ENCODE measurements at places on chromosomes 3 and 15.

- no peak for DNase-seq
These were observed 6.3 kb downstream of the TM4SF18 start for GRCh38 chr3:149327156-149327555.

DNA sequence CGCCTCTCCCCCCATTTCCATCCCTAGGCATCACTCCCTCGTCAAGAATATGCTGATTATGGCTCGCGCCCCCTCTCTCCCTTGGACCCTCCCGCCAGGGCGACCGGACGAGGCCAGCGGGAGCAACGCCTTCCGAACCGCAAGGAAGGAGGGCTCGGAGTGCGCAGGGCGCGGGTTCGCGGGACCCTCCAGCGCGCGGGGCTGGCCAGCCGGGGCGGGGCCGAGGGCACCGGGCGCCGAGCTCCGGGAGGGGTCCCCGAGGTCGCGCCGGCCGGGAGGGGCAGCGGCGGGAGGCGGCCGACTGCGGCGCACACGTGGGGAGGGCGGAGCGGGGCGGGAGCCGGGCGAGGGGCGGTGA is 483 bp downstream of the EHD4 start:
- DNase-seq: no peak

GRCh38 chr15:65211482-65211982 is 259 bp upstream of the CILP start:
- no peak for DNase-seq

DNA sequence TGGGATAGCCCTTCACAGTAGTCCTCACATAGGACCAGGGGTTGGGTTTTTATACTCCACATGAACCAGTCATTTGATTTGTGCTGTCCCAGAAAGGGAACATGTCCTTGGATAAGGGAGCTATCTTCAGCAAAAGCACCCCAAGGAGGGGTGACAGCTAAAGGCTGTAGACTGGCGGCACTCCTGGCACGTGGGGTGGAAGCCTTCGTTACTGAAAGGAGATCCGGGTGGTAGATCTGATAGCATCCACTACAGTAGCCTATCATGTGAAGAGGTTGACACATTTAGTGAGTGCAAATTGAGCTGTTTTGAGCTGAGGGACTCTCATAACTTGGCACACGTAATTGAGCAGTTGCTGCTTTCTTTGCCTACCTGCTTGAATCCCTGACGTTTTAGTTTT is 588.8 kb upstream of the GOLIM4 start:
- DNase-seq: no peak

GRCh38 chr15:48547286-48547685 is 98.2 kb downstream of the FBN1 start:
- DNase-seq: no peak

GRCh38 chr15:67732671-67733374 is 92.5 kb upstream of the SKOR1 start:
- DNase-seq: no peak

GRCh38 chr15:69045802-69046201 is 31.3 kb downstream of the NOX5 start:
- DNase-seq: no peak

GRCh38 chr15:97984157-97984556 is 23.7 kb downstream of the ARRDC4 start:
- no peak for DNase-seq

GRCh38 chr3:71299160-71299559 is 284.4 kb downstream of the FOXP1 start:
- DNase-seq: no peak

GRCh38 chr3:140736863-140737460 is 59.1 kb downstream of the TRIM42 start:
- no peak for DNase-seq

DNA sequence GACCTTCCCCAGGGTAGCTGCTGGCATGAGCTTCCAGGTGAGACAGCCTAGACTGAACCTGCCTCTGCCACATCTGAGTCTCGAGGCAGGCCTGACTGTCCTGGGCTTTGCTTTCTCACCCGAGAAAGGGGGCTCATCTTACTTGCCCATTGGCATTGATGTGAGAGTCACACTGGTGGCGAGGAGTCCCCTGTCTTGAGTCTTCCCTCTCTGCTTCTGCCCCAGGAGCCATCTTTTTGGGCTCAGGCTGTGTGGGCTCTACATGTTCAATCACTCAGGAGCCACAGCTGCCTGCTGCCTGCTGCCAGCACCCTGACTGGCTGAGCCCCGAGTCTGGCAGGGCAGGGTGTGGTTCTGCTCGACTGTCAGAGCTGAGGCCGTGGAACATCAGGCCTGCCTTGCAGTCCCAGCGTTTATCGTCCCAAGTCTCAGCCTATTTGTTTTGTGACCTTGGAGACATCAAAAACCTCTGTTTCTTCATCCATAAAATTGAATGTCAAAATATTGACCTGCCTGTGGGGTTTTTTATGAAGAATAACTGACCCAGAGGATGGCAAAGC is 132.5 kb downstream of the DNAJB8 start:
- DNase-seq: no peak

DNA sequence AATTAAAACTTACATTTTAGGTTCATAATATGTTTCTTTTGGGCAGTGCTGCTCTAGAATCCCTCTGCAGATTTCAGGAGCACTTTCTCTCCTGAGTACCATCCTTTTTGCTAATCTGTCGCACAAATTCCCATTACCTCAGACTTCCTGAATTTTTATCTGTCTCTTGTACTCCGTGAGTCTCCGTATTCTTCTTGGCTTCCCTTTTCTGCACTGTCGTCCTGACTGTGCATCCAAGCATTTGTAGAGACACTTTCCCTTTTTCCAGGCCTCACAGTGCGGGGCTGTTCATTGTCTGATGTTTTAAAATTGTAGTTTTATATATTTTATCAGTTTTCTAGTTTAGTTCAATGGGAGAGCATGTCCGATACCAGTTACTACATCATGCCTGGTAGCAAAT is 27.3 kb downstream of the MEF2A start:
- DNase-seq: no peak

DNA sequence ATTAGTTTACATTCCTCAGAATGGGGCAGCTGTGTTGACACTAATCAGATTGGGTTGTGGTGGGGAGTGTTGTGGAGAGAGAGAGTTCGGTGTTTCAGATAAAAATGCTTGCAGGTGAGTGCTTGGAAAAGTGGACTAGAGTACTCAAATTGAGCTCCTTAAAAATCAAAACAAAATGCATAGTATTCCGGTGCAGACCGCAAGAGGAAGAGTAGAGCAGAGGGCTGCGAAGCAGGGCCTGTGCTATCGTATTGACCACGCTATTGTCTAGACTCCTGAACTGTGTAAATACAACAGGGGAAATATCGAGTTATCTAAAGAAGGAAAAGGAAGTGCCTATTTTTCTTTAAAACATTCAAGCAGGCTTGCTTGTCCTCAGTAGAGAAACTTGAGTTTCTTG is 159.5 kb downstream of the TP63 start:
- DNase-seq: no peak

DNA sequence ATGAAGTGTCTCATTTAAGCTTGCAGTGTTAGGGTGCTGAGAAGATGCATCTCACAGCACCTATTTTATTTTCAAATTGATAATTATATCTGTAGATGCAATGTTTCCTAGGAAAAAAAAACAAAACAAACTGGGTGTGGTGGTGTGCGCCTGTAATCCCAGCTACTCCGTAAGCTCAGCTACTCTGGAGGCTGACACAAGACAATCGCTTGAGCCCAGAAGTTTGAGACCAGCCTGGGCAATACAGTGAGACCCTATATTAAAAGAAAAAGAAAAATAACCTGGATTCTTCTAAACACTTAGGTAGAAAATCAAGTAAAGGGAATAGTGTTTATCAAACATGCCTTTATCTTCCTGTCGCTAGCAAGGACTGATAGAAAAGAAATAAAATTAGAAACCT is 1.9 kb downstream of the MINDY2 start:
- DNase-seq: no peak

GRCh38 chr15:39172380-39173281 is 408.2 kb upstream of the THBS1 start:
- no peak for DNase-seq

DNA sequence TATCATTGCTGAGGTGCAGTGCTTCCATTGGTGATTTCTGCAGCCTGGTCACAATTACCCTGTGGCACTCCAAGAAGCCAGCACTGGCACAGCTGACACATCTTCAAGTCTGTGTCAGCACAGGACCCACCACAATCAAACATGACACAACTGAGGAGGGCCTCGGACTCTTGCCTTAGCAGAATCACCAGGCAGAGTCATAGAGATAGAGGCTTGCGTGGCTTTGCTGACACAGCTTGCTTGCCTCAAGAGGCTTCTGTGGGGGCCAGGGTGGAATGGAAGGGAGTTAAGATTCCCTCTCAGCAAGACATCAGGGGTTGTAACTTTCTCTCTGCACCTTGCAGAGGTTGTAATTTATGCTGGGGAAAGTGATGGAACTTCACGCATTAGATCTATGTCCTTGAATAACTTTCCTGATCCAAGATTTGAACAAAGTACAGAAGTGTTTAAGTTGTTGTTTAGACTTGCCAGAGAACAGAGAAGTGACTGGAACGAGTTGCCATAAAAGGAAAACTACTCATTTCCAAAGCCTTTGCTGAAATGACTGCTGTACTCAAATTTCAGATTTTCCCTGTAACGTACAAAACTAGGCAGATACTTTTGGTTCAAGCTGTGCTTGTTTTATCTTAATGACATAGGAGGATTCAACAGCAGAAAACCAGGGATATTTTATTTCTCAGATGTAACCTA is 170.7 kb downstream of the DIPK2A start:
- no peak for DNase-seq

DNA sequence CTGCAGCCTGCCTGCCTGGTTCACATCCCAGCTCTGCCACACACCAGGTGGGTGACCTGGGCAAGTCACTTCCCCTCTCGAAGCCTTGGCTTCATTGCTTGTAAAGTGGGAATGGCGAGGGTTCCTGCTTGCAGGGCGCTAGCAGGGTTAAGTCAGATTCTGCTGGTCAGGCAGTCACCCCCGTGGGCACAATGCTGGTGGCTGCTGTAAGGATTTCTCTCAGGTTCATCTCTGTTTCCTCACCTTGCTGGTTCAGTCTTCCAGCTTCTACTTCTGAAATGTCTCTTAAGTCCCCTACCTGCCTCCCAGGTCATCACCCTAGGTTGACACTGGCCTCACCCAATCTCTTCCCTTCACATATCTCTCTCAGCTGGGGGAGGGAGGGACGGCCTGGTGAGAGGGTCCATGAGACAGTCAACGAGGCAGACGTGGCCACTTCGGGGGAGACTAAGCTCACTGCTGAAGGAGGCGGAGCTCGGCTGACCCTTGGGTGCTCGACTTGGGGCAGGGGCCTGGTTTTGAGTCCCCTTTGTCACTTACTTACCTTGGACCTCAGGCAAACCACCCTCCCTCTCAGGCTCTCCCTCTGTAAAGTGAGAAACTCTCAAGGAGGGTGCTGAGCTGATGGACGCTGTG is 11.5 kb downstream of the CTSH start:
- DNase-seq: no peak

- DNase-seq: no peak
These were observed 244.7 kb upstream of the TBL1XR1 start for GRCh38 chr3:177441813-177442646.

GRCh38 chr3:197376020-197376419 is 77.6 kb upstream of the DLG1 start:
- no peak for DNase-seq

DNA sequence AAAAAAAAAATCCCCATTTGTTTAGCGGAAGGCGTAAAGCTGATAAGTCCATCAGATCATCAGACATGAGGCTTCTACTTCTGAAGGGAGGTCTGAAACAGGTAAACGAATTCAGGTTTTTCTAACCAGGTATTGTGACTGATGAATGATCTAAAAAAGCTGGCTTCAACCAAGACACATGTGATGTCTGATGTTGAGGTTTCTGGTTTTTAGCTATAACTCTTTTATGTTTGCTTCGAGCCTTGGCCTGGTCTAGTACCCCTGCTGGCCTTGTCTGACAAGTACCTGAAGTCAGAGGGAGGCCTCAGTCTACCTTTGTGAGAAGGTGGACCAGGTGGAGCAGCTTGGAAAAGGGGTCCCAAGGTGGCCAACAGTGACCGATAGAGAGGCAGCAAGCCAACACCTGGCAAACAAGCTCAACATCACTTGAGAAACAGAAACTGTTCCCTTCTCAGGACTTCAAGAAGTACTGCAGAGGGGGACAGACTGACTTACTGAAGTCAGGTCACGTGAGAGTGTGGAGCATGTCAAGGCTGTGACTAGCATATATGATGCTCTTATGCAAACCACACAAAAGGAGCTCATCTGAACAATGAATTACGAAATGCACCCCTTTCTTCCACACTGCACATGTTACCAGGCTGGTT is 33.0 kb upstream of the CA12 start:
- no peak for DNase-seq

GRCh38 chr3:113532698-113533533 is 561 bp downstream of the SIDT1 start:
- peak; percentile 71 for DNase-seq

GRCh38 chr3:43792904-43793303 is 102.2 kb downstream of the ABHD5 start:
- DNase-seq: no peak

DNA sequence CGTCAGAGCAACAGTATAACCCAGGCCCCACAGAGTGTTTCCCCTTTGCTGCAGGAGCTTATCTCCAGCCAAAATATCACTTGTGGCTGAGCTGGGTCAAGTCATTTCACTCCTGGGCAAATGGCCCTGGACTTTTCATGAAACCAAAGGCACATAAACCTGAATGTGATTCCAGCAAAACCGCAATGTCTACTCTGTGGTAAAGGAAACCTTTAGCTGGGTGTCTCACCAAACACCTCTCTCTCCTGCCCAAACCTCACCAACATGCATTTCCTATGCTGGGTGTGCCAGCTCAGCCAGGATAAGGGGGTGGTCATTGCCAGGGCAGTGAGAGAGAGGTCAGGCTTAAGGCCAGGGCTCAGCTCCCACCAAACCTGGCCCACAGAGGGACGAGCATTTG is 67.4 kb downstream of the GTPBP8 start:
- DNase-seq: no peak

- no peak for DNase-seq
These were observed 85.0 kb upstream of the XCR1 start for GRCh38 chr3:46112296-46112695.

DNA sequence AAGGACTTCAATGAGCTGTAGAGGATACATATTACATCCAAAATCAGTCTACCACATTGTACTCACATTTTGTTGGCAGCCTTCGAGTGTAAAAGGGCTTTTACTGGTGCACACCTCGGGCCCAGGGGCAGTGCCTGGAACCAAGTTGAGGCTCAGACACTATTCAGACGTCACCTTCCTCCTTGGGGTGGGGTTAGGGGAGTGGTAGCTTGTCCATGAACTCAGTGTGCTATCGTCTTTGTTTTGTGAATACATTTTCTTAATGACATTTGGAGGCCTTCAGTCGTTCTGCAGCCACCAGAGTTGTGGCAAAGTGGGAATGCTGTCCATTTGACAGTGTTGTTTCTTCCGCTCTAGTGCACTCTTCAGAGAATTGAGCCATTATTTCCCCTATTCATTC is 114.2 kb downstream of the PGPEP1L start:
- no peak for DNase-seq

- DNase-seq: no peak
These were observed 363.6 kb downstream of the CHST2 start for GRCh38 chr3:143483214-143483613.

GRCh38 chr3:192373032-192373431 is 354.3 kb downstream of the FGF12 start:
- DNase-seq: no peak
